ENCODE measurements at places on chromosomes 16 and 17. TPM values are rescaled to one million over a fixed set of nuclear protein-coding genes. Genes with fewer than 3 reads are reported as not detected.

DNA sequence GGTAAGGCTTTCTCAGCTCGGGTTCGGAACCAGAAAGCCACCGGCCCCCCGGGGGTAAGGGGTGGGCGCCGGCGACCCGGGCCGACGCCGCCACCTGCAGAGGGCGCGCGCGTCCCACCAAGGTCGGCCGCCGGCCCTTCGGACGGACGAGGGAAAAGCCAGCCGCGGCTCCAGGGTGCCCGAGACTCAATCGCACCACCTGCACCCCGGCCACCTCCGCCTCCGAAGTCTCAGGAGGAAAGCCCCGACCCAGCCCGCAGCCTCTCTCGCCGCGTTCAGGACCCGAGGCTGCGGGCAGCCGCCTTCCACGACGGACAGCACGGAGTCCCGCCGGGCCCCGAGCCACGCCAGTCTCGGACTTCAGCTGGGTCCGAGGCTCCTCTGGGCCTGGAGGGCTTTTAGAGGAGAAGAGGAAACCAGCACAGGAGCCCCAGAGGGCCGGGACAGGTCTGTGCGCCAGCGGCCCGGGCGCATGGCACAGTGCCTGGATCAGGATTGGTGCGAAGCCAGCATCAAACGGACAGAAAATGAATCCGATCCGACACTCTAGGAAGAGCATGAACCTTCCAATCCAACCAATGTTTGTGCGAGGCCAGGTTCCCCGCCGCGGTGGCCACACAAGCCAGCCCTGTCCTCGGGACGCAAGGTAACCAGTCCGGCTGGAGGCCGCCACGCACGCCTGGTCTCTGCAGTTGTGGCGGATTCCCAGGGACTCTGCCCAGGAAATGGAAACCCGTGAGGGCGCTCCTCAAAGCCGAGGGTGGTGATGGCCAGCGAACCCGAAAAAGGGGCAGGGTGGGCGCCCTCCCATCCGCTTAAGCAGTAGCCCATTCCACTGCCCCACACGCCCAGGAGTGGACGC, 6.7 kb downstream of the CBX8 start:
- H3K4me1 ChIP-seq, result peaks cover 19% of the 10 kb centered on the region
- DNase-seq, result no peak
- peaks cover 10% of the 10 kb centered on the region for H3K36me3 ChIP-seq
- H3K4me3 ChIP-seq, result no peak overlapping the region
- H3K27me3 ChIP-seq, result no peaks in the 10 kb centered on the region

DNA sequence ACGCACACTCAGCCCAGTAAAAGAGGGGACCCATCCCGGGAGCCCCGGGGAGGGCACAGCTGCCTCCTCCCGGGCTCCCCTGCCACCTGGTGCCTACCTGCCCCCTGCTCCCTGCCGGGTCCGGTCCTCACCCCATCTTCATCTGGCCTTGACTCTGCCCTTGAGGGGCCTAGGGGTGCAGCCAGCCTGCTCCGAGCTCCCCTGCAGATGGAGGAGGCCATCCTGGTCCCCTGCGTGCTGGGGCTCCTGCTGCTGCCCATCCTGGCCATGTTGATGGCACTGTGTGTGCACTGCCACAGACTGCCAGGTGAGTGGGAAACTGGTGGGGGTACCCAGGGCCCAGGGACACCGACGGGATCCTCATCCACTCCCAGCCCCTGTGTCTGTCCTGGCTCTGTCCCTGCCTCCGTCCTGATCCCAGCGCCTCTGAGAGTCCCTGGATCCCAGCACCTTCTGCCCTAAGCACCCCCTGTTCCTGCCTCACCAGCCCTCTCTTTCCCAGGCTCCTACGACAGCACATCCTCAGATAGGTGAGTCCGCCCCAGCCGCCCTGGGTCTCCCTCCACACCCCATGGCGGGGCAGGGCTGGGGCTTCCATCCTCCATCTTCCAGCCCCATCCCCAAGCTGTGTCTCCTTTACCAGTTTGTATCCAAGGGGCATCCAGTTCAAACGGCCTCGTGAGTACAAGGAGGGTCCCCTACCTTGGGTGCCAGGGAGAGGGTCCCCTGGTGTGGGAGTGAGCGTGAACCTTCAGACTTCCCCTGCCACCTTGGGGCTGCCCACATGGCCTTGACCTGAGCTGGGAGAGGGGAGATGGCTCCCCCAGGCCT, 574 bp downstream of the LAT start:
- H3K4me3 ChIP-seq, result no peak overlapping the region
- no peaks in the 10 kb centered on the region for H3K36me3 ChIP-seq

DNA sequence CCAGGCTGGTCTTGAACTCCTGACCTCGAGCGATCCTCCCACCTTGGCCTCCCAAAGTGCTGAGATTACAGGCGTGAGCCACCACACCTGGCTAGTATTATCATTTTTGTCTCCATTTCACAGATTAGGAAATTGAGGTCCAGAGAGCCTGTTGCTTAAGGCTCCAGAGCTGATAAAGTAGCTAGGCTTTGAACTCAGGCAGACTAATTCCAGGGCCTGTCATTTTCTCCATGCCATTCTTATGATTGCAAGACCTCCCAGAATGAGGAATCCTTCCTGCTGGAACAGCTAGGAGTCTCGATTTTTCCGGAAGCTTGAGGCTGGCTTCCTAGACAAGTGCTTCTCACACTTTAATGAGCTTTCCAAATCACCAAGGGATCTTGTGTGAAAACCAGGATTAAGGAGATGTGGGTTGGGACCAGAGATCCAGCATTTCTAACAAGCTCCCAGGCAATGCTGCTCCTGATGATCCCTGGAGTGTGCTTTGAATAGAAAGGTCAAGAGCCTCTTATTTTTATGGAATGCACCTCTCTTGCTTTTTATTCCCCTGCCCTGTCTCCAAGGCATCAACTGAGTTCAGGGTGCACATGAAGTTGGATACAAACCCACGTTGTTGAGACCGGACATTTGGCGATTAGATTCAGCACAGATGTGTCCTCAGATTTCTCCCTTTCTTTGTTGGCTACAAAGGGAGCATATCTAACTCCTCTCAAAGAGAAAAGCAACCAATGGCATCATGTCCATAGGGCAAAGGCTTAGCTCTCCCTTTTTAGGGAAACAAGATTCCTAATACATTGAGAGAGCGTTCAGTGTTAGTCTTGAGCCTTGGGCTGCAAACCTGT, 40.3 kb upstream of the FAM20A start:
- no peaks in the 10 kb centered on the region for H3K36me3 ChIP-seq
- H3K4me3 ChIP-seq, result no peak overlapping the region
- H3K27me3 ChIP-seq, result no peaks in the 10 kb centered on the region

DNA sequence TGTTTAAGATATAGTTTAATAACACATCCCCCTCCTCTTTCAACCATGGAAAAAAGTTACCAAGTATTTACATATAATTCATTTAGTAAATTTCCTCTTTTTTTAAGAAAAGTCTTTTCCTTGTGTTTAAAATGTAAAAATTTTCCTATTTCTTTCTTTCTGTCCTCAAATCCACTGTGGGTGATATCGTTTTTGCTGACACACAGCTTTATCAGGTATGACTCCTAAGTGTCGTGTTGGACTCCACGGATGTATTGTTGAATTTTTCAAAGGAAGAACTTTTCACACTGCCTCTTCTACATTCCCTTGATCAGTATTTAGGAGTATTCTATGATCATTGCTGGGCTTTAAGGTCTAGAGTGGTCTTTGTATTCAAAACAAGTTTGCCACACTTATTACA, 33.1 kb downstream of the CYLD start:
- DNase-seq, result no peak
- H3K4me1 ChIP-seq, result no peaks in the 10 kb centered on the region
- no peaks in the 10 kb centered on the region for H3K36me3 ChIP-seq
- no peak overlapping the region for H3K4me3 ChIP-seq
- no peaks in the 10 kb centered on the region for H3K27me3 ChIP-seq

GRCh38 chr16:76478105-76478504, 200.9 kb downstream of the CNTNAP4 start:
- H3K27me3 ChIP-seq, result no peaks in the 10 kb centered on the region
- no peaks in the 10 kb centered on the region for H3K4me1 ChIP-seq
- no peak overlapping the region for H3K4me3 ChIP-seq
- H3K27ac ChIP-seq, result no peak overlapping the region
- H3K36me3 ChIP-seq, result no peaks in the 10 kb centered on the region

DNA sequence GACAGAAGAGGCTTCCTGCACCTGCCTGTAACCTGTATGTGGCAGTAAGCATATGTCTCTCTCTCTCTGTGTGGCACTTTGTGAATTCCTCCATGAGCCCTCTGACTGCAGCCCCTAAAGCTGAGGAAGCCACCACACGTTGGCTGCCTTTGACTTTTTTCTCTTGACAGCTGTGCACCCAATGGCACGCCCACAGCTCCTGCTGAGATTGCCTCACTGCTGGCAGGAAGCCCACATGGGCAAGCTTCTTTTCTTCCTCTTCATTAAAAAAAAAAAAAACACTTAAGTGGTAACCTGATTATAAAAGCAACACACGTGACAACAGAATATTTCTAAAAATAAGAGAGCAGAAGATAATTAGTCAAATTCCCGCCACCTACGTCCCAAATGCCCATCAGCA, 34.0 kb upstream of the PIRT start:
- peaks cover 5% of the 10 kb centered on the region for H3K27me3 ChIP-seq
- no peak overlapping the region for H3K27ac ChIP-seq
- no peak for DNase-seq
- H3K4me1 ChIP-seq, result no peaks in the 10 kb centered on the region

Gene SLC13A2
- total RNA-seq, result not detected

Gene CCT6B
- 1.1 TPM for total RNA-seq

Gene CMIP
- 64.6 TPM for total RNA-seq

Gene TBC1D28
- total RNA-seq, result not detected

Gene TBX2
- total RNA-seq, result 0.71 TPM
